ENCODE measurements at places on chromosomes 13 and 19. TPM values are rescaled to one million over a fixed set of nuclear protein-coding genes. Genes with fewer than 3 reads are reported as not detected.

The NKG7 gene
- not detected for total RNA-seq

The PGLYRP2 gene
- total RNA-seq = not detected

The ADPRHL1 gene
- total RNA-seq = 1.4 TPM

The LILRA5 gene
- not detected for total RNA-seq

The HSD17B14 gene
- 3.9 TPM for total RNA-seq

The CEACAM3 gene
- total RNA-seq = not detected

The KLF1 gene
- total RNA-seq = not detected

The SIAH3 gene
- not detected for total RNA-seq

Measured in GM23248 (cell line).